ENCODE measurements at places on chromosomes 12 and 14.

DNA sequence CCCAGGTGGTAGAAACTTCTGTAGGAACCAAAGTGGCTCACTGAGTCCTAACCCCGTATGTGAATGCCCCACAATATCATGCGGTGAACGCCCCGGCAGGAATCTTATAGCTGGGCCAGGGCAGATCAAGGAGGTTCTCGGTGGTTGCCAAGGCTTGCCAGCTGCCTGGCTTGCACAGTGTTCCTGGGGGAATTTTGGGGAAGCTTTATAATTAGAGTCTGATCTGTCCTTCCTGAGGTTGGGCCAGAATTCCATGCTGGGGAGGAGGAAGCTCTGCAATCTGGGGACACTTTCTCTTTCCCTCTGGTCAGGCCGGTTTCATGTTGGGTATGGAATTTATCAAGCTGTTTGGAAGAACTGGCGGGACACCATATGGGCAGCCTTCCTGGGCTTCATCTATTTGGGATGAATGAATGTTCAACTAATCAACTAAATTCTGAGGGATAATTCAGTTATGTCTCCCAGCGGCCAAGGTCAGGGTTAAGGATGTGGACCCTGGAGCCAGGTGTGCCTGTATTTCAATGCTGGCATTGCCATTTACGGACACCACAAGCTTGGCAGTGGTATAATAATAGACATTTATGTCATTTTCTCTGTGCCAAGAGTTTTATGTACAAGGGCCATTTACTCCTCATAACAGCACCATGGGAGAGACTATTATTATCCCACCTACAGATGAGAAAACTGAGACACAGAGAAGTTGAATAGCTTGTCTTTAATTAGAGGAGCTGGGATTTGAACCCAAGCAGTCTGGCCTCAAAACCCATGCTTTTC is 54.3 kb downstream of the SVOP start:
- DNase-seq = no peak

GRCh38 chr12:65125247-65125646 is 4.1 kb upstream of the WIF1 start:
- peak; percentile 57 for DNase-seq

- no peak for DNase-seq
These were observed 4.3 kb downstream of the NIN start for GRCh38 chr14:50826681-50827080.

- DNase-seq = no peak
These were observed 240.0 kb downstream of the BMP4 start for GRCh38 chr14:53716578-53716977.

DNA sequence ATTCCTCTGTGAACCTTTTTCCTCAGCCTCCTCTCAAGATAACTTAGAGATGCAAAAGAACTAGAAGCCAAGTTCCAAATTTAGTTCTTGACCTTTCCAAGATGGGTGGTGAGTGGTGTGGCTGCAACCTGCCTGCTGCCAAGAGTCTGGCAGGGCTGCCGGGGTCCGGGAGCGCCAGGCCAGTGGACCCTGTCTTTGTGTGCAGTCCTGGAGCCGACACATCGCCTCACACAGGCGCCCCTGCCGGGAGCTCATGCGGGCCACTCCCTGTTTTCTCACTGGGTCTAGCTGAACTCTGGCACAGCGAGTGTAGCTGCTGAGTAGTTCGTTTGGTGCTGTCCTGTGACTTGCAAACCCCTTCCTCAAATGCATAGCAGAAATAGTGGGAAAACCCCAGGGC is 84.9 kb downstream of the CACNA1C start:
- DNase-seq = no peak

DNA sequence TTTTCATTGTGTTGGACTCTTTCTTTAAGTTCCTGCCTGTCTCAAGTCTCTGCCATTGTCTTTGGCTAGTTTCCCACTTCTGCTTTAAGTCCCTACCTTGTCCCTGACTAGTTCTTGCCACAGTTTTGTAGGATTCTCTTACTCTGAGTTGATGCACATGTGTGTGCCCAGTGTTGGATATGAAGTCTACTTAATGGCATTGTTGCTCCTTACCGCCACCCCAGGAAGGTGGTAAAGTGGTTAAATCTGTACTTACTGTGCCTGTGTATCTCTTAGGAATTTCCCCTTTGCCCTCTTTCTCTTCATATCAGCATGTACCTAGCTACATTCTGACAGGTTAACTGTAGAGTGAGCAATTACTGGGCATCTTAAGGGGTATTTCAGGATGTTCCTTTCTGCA is 227.1 kb downstream of the NUBPL start:
- DNase-seq = no peak

GRCh38 chr12:2834581-2835491 is at the start of gene NRIP2:
TSS of gene NRIP2 (minus strand) at chr12:2835035. CDS start at chr12:2834983, 52 bp downstream.
- DNase-seq = peak; percentile 5

- no peak for DNase-seq
These were observed 12.7 kb upstream of the BDKRB2 start for GRCh38 chr14:96191841-96192462.

GRCh38 chr12:91353266-91353665 is 170.6 kb upstream of the DCN start:
- DNase-seq = no peak

DNA sequence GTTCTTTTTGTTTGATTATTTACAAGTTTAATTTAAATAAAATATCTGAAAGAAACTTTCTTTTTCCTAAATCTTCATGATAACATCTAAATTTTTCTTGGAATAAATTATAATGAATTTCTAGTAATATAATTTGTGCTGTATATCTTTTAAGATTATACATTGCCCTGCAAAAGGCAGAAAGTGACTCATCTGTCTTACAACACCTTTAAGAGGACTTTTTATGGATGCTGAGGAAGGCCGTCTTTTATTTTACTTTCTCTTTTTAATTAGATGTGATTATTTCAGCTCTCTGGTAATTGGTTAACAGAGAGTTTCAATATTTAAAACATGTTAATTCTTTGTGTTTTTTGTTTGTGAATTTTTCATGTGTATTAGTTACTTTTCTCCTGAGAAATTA is 598.4 kb downstream of the RPL10L start:
- DNase-seq = no peak
